ENCODE measurements at places on chromosomes 6 and 20.

DNA sequence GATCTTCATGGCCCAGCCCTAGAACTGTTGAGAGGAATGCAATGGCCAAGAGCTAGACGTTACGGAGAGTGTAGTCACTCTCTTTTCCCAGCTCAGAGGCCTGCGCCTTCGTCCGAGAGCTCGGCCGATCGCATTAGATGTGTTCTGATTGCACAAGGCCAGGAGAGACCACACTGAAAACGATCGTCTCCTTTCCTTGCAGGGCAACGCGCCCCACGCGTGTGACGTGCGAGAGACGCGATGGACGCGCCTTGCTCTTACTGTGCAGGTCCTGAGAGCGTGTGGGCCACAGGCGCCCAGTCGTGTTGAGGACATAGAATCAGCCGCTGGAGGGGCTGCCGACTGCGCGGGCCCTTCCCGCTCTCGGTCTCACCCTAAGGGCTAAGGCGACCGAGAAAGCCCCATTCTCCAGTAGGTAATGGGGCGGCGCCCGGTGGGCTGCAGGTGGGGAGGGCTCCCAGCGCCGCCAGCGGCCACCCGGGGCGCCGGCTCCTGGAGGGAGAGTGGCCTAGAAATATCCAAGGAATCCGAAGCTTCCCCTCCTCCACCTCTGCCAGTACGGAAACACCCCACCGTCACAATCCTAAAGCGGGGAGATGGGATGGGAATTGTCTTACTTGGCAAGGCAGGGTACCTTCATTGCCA is 26.9 kb downstream of the TFAP2B start:
- no peak for DNase-seq

GRCh38 chr6:45531999-45532595 is 154.4 kb upstream of the SUPT3H start:
- peak; percentile 35 for DNase-seq

DNA sequence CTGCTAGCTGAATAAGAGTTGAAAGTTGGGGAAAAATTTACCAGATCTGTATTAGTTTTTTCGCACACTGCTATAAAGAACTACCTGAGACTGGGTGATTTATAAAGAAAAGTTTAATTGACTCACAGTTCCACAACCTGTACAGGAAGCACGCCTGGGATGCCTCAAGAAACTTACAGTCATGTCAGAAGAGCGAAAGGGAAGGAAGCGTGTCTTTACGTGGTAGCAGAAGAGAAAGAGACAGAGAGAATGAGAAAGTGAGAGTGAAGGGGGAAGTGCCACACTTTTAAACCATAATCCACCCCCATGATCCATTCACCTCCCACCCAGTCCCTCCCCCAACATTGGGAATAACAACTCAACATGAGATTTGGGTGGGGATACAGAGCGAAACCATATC is 79.6 kb downstream of the KHDC1L start:
- DNase-seq, result no peak

DNA sequence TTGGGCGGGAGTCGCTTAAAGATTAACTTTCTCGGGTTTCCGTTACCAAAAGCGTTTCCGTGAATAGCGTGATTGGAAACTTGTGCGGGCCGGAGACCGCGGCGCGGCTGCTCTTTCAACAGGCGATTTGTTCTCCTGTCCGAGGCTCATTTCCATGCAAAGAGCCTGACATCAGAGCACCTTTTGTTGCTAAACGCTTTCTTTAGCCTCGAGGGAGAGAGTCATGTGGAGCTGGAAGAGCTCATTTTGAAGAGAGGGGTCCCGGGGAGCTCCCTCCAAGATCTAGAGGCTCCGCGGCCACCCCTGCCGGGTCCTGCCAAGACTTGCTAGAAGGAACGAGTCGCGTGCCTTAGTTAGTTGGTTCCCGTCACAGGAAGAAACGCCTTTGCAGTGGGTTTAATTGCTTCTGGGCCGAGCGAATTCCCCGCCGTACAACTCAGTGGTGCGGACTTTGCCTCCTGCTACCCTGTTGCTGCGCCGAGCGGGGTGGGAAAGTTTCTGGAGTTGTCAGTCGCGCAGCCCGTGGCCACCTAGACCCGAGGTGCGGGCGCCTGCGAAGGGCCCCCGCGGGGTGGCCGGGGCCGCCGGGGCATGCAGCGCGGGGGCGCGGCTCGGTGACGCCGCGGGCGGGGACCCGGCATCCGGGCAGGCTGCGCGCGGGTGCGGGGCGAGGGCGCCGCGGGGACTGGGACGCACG is at the start of gene SASH1:
Gene SASH1 (plus strand): TSS at position 489 of the 697 bp plus-strand sequence. CDS start 230 bp downstream, outside the sequence.
- peak; percentile 70 for DNase-seq

GRCh38 chr6:22673474-22673873 is 104.1 kb downstream of the HDGFL1 start:
- no peak for DNase-seq

- DNase-seq, result no peak
These were observed 25.9 kb downstream of the NOL4L start for GRCh38 chr20:32559205-32559752.

DNA sequence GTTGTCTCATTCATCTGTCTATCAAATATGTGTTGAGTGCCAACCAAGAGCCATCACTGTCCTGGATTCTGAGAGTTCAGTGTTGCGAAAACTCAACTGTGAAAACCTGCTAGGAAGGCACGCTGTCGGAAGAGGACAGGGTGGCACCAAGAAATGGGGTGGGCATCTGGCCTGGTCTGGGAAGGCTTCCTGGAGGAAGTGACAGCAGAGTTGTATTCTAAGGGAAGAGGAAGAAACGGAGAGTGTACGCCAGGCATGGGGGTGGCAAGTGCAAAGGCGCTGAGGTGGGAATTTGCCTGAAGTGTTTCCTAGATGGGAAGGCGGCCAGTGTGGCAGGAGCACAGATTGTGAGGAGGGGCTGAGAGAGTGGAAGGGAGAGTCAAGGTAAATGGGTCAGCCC is 91.2 kb downstream of the ANKRD60 start:
- no peak for DNase-seq

DNA sequence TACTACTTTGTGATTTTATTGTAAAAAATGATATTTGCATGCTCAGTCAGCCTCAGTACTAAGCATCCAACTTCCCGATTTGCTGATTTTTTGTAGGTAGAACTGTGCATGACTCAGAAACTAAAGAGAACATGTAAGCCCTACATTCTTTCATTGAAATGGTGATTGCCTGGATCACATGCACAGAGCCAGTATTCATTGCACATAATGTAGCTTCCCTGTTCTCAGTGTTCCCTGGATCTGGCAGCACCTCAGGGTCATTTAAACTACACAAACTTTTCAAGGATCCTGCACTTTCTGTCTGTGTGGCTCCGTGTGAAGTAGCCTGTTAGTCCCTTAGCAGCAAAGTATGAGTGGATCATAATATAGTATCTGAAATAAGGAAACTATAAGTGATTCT is 422.9 kb upstream of the AGPAT4 start:
- DNase-seq, result no peak

DNA sequence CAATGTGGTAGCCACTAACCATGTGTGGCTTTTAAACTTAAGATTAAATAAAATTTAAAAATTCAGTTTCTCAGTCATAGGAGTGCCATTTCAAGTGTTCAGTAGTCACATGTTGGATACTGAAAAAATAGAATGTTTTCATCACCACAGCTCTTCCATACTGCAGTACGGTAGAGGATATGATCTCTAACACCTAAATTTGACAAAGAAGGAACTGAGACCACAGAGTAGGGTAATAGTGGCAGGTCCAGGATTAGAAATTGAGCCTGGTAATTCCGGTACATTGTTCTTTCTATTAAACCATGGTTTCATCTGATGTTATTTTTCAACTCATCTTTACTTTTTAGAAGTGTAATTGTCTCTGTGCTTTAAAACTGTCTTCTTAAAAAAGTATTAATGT is 104.0 kb downstream of the CD2AP start:
- no peak for DNase-seq

GRCh38 chr6:128070406-128070805 is 169.5 kb upstream of the THEMIS start:
- peak; percentile 37 for DNase-seq

GRCh38 chr6:16799279-16800193 is 38.3 kb upstream of the ATXN1 start:
- peak; percentile 31 for DNase-seq

DNA sequence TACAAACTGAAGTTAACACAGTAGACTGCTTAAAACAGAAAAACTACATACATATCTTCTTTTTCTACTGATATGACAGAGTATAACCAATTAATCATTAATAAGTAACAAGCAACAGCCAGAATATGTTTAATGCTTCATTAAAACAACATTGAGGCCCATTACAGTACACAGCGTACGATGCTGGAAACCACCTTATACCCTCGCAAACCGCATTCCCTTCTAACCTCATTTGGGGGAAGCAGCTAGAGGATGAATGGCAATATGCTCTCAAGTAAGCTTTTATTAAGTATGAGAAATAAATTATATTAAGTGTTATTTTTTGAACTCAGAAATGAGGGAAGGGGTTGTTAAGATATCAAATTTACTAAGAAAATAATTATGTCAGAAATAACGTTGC is 142.4 kb downstream of the GMDS start:
- DNase-seq, result no peak

- no peak for DNase-seq
These were observed 699.7 kb upstream of the ID4 start for GRCh38 chr6:19137505-19137904.

- DNase-seq, result peak; percentile 82
These were observed 2.0 kb downstream of the TSBP1 start for GRCh38 chr6:32369660-32370059.

DNA sequence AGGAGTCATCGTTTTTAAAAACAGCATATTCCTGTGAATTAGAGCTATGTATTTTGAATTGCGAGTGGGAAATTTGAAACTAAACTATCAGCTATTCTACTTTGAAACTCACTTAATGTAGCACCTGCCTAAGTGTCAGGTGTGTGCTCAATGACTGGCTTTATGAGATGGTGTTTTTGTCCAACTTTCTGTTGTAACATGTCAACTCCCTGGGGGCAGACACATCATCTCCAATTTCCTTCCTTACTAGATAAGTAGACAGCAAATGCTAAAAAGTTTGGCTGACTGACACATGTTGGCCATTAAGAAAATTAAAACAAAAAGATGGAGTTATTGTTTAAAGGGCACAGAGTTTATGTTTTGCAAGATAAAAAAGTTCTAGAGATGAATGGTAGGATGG is 226.9 kb downstream of the TFAP2B start:
- DNase-seq, result no peak

- DNase-seq, result peak; percentile 54
These were observed 82.4 kb upstream of the FAM184A start for GRCh38 chr6:119160911-119161310.

DNA sequence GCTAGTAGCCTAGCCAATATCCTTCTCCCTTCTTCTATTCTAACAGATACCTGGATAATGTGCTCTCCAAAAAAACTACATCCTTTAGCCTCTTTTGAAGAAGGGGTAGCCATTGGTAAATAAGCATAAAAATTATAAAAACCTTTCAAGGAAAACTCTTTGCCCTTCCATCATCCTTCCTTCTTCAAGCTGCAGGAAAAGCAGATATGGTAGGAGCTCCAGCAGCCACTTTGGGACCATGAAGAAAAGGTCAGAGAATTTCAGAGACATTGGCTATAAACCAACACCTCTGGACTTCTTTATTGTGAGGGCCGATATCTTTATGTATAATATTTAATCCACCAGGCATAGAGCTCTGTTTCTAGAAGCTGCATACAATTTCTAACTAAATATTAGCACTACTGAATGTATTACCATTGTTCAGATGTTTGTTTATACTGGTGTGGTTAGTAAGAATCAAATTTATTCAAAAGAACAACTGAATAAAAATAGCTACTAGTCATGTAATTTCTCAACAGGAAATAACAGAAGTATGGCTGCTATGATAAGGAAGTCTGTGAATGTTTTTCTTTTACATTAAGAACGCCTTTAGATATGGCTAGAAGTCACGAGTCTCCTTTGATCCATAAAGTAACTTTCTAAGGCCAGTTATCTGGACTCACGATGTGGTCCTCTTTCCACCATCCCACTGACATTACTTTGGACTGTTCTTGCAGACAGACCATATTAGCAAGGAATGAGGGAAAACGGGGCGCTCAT is 32.2 kb downstream of the MYLK4 start:
- no peak for DNase-seq

GRCh38 chr6:114281496-114281895 is 61.3 kb downstream of the HS3ST5 start:
- DNase-seq, result no peak

DNA sequence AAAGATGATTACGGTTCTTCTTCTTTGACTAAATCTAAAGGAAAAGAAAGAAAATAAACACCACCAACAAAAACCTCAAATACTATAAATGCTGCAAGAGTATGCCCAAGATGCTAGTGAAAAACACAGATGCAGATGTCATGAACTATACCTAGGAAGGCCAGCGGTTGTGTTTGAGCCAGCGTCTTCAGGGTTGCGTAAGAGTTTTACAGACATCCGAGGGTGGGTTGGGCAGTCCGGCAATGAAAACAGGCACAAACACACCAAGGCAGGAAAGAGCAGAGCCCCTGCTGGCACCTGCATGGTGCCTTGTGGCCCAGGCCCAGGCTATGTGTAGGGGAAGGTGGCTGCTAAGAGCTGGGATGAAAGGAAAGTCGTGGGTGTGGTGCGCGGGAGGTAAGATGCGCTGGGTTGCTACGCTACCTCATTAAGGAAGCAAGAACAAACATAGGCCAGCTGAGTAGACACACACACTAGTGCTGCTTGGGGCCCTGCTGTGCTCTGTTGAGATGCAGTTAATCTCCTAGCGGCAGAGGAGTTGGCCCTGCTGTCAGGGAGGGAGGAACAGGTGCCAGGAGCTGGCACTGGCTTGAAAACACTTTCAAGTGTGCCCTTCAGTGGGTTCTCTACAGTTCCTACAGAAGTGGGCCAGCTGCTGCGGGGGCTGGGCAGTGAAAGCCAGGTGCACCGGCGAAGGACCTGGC is 170.2 kb upstream of the PLN start:
- DNase-seq, result no peak

GRCh38 chr6:51738614-51739013 is 348.8 kb downstream of the PKHD1 start:
- no peak for DNase-seq

DNA sequence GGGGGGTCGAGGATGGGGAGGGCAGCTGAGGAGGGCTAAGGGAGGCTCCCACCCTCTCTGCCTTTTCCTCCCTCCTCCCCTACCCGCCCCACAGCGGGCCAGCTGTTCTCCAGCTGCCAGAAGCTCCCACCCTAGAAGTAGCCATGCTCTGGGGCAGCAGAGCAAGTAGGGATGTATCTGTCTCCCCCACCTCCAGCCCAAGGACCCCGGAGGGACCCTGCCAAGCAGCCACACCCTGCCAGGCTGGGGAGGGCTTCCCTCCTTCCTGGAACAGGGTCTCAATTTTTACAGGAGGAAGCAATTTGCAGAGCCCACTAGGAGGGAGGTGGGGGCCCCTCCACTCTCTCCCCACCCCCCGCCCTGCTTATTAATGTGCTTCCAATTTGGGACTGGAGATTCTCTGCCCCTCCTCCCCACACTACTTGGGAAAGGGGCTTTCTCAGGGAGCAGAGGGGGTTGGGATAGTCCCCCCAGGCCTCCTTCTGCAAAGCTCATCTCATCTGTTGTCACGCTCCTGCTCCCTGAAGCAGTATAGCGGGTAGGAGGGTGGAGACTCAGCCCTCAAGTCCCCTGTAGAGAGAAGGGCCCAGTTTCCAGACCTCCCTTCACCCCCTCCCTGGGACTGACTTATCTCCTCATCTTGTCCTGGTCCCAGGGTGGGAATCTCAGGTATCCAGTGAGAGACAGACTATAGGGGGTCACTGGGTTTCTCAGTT is 4.5 kb downstream of the TEAD3 start:
- DNase-seq, result no peak

GRCh38 chr20:18907353-18907752 is 93.8 kb downstream of the SCP2D1 start:
- no peak for DNase-seq

Measured in AG10803 (cell line).